ENCODE measurements at places on chromosomes 2 and 18.

DNA sequence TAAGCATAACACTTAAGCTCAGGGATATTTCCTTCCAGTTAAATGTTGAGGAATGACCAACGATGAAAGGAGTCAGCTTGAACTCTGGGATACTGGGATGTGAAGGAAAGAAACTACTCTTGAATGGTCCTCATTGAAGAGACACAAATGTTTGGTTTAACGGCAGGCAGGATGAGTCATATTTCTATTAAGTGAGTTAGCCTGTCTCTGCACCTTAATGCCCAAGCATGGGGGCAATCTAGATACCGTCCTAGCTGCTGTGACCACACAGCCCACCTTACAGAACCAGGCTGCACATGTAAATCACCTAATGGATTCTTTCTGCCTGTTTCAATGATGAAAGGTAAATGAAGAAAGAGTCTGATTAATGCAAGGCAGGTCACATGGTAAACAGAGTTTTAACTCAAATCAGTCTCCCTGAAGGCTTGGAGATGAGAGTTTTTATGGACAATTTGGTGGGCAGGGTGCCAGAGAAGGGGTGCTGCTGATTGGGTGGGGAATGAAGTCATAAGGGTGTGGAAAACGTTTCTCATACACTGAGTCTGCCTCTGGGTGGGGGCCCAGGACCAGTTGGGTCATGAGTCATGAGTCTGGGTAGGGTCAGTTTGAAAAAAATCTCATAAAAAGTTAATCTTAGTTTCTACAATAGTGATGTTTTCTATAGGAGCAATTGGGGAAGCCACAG, 144.6 kb upstream of the MMADHC start:
- peak; percentile 95 for DNase-seq

DNA sequence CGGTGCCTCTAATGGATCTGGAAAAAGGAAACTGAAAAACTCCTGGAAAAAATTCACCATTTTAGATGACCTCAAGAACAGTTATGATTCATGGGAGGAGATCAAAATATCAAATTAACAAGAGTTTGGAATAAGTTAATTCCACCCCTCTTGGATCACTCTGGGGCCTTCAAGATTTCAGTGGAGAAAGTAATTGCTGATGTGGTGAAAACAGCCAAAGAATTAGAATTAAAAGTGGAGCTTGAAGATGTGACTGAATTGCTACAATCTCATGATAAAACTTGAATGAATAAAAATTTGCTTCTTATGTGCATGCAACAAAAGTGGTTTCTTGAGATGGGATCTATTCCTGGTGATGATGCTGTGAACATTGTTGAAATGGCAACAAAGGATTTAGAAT, 974.4 kb upstream of the GYPC start:
- no peak for DNase-seq

- no peak for DNase-seq
Measured at GRCh38 chr2:236338495-236339184, 74.4 kb upstream of the ASB18 start.

DNA sequence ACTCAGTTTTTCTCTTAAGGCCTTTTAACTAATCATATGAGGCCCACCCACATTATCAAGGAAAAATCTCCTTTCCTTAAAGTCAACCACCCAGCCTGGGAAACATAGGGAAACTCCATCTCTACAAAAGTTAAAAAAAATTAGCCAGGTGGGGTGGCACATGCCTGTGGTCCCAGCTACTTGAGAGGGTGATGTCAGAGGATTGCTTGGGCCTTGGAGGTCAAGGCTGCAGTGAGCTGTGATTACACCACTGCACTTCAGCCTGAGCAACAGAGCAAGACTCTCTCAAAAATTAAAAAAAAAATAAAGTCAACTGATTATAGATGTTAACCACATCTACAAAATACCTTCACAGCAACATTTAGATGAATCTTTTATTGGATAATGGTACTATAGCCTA, 5.8 kb downstream of the DPYSL5 start:
- DNase-seq, result no peak

DNA sequence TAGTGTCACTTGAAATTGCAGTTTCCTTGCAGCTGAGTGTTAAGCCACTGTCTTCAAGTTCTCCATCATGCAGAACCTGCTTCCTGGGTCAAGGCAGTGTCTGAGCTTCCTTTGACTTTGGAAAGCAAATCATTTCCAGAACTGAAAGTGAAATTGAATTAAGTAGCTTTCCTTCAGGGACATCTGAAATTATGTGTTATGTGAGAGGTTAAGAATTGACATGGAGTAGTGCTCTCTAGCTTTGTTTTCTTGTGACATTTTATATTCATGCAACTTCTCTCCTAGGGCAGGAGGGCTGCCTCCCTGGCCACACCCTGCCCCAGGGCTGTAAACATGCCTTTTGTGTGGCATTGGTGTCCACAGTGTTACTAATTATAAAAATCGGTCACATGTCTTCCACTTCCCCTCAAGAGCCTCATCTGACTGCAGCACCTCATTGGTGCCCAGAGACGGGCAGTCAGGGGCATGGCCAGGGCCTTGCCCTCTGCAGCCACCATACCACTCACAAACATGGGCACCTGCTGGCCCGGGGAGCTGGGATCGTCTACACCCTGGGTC, 14.4 kb downstream of the RAB12 start:
- peak; percentile 45 for DNase-seq

DNA sequence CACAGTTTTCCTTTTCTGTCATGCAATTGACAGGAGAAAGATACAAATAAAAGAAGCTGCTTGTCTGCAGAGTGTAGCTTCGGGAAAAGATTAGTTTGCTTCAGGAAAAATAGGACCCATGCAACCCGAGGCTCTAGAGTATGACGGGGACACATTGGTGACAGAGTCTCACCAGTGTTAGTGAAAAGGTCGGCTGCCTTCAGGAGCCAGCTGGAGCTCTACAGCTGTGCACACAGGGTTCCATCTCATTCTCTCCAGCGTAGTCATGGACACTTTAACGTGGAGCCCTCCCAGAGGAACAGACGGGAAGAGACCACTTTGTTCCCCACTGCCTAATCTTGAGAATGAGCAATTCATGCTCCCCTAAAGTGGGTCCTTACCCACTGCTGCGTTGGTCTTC, 42.9 kb downstream of the FECH start:
- no peak for DNase-seq

DNA sequence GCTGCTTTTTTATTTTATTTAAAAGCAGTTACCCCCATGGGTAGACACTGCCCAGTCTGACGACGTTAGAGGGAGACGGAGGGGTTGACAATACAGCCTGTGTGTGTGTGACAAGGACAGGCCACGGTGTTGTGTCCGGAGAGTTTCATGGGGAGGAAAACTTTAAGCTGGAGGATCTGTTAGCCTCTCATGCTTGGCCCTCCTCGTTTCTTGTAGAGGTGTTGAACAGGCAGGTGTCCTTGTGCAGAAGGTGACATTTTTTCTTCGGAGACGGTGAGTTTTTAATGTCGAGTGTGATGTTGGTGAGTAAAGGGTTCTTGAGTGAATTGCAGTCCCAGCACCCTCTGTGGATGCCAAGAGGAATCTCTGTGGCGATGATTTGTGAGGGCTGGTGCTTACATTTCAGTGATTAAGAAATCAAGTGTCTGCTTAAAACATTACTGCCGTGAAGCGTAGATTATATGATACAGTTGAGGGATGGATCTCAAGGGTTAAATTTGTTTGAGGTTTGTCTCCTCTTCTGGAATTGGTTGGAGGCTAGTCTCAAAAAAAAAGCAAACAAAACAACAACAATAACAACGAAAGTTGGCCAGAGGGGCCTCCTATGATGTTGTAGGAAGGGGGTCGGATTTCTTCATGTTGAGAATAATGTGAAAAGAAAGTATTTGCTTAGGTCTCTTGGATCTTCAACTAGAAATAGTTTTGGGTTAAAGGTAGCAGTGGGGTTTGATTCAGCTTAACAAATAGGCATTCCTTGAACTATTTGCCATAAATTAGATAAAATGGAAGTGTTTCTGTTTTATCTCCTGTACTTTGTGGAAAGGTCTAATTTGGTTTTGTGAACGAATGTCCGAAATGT, 1.6 kb downstream of the NCOA1 start:
- DNase-seq, result no peak
